Stimulated activated CD4-positive, alpha-beta T cell treated with anti-CD3 and anti-CD28 coated beads, Interleukin-4, amount 100 ng/mL, for 48 hours (primary cell): ENCODE measurements at places on chromosomes 7 and 10.

DNA sequence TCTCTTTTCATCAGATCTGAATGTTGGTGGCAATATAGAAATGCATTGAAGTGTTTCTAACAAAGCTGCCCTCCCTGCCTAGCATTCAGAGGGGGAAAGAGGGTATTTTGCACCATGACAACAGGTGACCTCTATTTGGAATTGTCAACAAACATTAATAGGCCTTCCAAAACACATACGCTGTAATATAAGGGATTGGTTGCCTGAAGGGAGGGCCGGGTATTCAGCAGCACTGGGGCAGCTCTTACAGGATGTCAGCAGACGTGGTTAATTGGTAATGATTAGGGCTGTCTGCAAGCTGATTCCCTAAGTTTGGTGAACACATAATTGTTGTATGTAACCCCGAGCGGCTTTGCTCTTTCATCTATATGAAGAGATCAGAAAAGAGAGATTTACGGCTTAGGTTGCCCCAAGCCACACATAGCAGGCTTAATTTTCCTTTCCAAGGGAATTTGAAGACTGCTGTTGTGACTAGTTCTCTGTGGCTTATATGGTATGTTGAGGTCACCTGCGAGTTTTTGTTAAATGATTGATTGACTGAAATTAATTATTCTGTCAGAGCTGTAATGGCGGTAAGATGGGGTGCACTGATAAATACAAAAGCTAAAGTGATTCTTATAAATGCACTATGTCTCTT, 759.3 kb downstream of the LRMDA start:
- DNase-seq: no peak

GRCh38 chr10:79994556-79994955, 45.7 kb upstream of the SFTPD start:
- DNase-seq: no peak

DNA sequence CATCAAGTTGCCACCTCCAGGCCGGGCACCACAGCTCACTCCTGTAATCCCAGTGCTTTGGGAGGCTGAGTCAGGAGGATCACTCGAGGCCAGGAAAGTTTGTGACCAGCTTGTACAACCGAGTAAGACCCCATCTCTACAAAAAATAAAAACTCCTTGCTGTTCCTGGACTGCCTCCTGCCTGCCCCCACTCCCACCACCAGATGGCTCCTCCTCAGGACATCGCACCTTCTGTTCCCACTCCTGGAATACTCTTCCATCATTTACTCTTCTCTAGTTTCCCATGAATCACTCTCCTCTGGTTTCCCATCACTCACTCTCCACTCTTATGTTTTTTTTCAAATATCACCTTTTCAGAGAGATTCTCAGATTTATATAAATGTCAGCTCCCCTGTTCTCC, 540.7 kb downstream of the CALN1 start:
- no peak for DNase-seq

- no peak for DNase-seq
These were observed 155.5 kb downstream of the BUB3 start for GRCh38 chr10:123309731-123310130.

GRCh38 chr10:132383101-132383500, 13.9 kb upstream of the PWWP2B start:
- no peak for DNase-seq

DNA sequence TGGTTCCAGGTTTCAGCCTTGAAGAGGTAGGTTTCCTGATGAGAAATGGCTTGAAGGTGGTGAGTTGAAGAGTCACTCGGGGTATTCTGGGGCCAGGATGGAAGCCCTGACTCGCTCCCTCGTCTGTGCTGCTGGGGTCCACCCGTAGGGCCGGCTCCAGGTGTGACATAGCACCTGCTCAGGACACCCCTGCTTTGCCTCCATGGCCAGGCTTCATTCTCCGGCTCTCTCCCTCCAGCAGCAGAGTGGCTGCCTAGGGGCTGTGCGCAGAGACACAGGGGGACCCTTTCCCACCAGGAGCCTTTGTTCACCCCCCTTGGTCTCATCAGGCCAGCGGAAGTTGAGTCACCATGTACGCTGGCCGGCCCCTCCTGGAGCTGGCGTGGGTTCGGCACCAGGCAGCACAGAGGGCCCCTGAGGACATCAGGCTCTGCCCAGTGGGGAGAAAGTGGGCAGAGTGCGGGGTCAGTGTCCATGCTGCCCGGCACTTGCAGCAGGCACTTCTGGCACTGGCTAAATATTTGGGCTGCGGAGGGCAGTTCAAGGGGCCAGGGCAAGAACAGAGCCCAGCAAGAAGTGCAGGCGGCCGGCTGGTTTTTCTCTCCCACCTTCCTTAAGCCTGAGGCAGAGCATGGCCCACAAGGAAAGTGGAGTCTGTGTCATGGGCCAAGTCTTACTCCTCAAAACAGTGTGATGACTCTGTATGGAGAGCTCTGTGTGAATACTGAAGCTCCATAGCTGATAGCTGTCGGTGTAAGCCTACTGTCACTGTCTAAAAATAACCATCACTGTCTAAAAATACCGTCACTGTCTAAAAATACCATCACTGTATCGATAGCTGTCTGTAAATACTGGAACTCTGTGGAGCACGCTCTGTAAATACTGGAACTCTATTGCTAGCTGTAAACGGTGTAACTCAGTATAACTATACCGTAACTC, 3.7 kb upstream of the PRKAR1B start:
- no peak for DNase-seq

GRCh38 chr10:94983555-94983954, 45.1 kb downstream of the CYP2C9 start:
- DNase-seq: no peak

DNA sequence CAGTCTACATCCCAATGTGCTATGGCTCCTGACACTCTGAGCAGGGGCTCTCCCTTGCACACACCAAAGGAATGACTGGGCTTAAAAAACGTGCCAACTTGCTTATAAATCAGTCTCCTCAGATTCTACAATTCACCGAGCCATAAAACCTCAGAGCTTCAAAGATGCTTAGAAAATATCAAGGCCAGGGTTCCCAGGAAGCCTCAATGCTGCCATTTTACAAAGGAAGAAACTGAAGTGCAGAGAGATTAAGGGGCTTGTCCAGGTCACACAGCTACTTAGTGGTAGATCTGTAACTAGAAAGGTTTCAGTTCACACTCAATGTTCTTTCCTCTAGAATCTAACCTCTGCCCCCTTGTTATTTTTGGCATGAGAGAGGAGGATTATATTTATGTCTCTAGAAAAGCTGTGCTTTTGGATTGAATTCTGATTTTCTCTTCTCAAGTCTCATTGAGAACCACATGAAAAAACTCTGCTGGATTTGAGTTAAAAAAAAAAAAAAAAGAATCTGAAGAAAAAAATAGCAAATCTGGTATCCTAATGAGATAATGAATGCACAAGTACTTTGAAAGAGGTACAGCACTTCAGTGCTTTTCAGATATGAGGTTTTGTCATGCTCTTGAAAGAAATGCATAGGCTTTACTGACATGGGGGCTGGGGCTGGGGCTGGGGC, 22.3 kb upstream of the TSPAN33 start:
- no peak for DNase-seq

GRCh38 chr10:46031648-46032532, 1.5 kb upstream of the NCOA4 start:
- no peak for DNase-seq

- no peak for DNase-seq
These were observed 77.8 kb upstream of the SH2B2 start for GRCh38 chr7:102208826-102209225.

GRCh38 chr7:35828817-35829216, 28.0 kb downstream of the SEPTIN7 start:
- DNase-seq: no peak

DNA sequence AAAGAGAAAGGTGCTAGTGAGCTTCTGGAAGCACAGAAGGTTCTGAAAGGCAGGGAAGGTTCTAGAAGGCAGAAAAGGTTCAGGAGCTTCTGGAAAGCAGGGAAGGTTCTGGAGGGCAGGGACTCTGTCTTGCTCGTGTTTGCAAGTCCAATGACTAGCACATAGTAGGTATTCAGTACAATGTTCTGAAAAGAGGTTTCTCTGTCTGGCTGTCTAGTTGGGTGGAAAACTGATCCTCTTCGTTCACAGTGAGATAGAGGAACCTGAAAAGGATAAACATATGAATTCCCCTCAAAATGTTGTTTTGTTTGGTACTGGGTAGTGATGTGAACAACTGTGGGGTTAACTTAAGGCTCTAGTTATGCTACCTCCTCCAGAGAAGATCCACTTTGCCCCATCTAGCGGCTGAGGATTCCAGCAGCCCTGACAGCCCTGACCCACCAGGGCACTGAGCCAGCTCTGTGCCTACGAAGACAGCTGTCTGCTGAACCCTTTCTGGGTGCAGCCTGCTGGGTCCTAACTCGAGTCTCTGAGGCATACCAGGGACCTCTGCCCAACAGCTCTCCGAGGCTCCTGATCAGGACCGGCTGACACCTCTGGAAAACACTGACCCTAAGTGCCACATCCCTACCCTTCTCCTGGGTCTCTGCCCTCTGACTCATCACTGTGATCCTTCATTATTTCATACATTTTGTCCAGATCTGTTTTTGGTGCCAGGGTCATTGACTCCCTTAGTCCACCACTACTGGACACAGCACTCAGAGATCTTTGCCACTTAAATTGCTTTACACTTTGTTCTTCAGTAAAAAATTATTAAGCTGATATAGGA, 15.4 kb downstream of the PTPRN2 start:
- no peak for DNase-seq

GRCh38 chr7:121369462-121369861, 26.6 kb downstream of the FAM3C start:
- no peak for DNase-seq

DNA sequence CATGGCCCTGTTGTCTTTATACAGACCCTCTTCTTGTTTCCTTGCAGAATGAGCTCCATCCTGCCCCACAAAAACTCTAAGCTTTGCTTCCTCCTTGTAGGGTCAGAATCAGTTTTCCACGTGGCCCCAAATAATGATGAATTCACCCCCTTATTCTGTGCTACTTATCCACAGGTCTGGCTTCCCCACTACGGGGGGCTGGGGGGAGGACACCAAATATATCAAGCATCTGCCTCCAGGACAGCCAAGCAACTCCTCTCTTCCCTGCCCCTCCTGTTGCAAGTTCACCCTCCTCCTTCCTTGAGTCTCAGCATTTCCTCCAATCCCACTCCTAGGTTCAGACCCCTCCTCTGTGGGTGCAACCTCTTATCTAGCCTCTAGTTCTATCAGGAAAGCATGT, 743.3 kb downstream of the GRID1 start:
- no peak for DNase-seq

DNA sequence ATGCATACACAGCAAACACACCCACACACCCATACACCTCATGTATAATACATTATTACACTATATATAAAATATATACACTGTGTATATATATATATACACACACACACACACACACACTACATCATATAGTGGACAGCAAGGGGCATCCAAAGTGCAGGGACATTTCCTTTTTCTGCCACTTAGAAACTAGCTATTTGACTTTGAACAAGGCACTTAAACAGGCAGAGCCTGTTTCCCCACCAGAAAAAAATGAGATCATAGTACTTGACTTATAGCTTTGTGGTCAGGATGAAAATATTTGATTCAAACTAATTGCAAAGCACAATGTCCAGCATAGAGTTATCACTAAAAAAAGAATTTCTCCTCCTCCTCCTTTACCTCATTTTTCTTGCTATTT, 254.3 kb upstream of the NPVF start:
- no peak for DNase-seq

DNA sequence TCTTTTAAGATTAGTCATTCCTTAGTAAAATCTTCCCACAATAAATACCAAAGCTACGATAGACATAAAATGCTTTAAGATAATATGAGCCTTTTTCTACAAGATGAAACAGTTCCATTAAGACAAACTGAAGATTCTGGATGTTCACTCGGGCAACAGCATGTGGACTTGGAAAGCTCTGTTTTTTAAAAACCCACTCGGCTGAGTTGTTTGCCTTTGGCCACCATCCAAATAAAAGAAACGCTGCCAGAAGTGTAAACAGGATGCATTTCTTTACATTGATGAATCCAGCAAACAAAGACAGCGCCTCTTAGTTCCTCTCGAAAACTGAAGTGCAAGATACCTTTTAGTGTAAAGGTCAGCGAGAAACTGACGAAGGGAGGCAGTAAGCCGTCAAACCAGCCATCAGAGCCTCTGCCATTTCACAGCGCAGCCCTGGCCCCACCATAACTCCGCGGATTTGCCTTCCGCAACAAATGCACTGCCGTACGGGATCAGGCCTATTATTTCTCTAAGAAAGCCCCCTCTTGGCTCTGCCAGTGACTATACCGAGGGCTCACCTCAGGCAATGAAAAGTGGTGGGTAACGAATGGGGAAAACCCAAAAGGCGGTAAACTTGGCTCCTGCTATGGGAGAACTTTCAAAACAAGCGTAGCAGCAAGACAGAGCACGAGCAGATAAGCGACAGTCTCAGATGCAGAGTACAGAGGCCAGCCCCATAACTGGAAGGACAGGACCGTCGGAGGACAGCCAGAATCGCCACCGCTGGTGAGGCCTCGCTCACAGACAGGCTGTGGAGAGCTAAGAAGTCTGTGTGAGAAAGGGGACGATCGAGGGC, 41.4 kb downstream of the GNA12 start:
- DNase-seq: no peak

DNA sequence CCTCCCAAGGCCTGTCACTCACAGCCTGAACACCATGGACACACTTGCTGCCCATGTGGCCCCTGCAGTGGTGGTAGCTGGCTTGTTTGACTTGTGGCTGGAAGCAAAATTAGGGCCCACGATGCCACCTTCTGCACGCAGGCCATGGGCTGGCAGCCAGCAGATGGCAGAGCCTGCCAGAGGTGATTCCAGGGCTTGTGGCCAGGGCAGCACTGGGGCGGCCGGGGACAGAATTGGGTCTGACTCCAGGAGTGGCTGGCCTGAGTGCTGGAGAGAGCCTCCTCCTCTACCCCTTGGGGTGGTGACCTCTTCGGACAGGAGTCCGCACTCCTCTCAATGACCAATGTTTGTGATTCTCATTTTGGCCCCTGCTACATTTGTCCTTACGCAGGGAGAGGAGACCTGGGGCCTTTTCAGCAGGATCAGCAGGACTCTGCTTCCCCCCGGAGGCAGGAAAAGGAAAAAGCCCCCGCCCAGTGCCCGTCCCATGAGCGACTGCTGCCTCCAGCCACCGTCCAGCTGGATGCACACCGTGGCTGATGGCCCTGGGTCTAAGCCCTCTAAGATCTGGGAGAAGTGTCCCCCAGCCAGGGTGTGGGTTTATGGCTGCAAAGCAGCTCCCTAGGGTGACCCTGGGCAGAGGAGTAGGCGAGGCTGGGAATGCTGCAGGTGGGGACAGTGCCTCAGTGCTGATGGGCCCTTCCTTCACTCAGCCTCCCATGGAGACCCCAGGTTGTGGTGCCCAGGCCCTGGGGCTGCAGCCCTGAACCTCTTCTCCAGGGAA, 26.5 kb downstream of the DNAJB12 start:
- no peak for DNase-seq

DNA sequence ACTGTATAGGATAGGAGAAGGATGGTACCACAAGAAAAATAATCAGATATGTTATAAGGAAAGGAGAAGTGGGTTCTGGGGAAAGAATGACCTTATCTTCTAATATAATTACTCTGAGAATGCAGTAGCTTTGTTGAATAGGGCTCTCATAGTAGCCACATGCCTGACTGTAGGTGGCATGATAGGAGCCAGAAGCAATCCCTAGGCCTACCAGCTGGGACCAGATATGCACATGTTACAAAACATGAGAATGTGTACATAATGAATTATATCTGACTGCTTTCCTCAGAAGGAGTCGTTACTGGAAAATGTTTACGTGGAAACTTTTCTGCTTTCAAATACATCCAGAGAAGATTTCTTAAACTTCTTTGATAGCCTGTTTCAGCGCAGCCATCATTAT, 53.2 kb upstream of the FAM3C start:
- no peak for DNase-seq

GRCh38 chr7:16817536-16817935, 12.7 kb upstream of the AGR2 start:
- DNase-seq: no peak
